ENCODE measurements at places on chromosomes 6 and 20.

DNA sequence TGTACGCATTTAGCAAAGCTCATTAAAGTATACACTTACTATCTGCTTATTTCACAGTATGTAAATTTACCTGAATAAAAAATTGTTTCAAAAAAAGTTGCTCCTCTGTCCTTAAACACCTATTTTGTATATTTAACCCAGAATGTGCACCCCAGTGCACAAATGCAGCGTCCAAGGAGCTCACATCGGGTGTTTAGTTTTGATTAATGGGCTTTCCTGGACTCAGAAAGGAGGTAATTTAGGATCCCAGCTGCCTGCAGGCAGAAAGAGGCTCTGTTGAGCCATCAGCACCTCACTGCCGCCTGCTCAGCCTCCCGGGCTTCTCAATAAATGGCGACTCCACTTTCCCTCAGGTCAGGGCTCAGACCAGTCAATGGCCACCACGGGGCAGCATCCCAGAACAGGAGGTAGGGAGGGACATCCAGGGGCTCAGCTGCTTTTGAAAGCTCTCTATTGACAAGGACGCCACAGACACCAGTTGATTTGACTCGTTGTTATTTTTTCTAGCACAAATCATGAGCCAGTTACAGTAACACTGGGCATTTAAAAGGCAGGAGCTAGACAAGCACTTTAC, 70.2 kb upstream of the TBC1D7 start:
- no peak for DNase-seq

DNA sequence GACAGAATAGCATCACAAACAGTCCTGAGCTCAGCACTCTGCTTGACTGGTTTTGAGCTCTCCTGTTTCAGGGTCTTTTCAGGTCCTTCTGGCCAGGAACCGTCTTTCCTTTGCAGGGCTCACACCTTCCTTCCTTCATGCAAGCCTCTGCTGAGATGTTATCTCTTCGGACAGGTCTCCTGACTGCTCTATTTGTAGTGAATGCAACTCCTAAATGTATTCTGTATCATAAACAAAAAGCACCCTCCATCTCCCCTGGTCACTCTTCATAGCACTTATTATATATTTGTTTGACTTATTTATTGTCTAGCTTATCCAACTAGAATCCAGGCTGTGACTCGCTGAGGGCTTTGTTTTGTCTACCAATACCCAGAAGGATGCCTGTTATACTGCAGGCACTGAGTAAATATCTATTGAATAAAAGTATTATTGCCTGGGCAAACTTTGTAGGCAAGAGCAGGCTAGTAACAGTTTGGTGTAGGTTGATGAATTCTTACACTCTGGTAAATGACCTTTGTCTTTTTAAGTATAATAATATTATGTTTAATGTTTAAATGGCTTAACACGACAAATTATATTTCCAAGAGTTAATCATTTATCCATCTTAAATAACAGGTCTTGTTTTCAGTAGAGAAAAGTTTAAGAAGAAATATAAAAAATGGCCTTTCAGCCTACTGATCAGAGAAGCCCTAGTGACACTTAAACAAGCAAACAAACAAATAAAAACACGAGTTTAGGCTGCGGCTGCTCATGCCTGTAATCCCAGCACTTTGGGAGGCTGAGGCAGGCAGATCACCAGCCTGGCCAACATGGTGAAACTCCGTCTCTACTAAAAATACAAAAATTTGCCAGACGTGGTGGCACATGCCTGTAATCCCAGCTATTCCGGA, 199.7 kb downstream of the BCAS1 start:
- no peak for DNase-seq

DNA sequence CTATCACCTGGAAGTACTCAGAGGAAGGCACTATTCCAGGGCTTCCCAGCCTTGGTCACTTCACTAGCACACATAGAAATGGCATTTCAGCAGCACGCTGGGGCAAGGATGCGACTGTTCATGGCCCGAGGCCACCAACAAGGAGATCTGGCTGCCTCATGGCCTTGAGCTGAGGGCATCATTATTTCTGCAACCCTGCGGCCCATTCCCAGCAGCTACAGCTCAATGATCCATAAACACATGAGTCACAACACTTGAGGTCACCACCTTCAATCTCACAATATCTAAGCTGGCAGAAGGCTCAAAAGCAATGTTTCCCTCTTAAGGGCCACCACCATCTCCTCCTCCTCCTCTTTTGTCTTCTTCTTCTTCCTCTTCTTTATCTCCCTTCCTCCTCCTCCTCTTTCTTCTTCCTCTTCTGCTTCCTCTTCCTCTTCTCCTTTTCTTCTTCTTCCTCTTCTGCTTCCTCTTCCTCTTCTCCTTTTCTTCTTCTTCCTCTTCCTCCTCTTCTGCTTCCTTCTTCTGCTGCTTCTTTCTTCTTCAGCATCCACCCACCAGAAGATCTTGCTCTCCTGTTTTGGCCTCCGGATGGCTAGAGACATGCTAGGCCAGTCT, 382.9 kb upstream of the CNR1 start:
- DNase-seq, result no peak

DNA sequence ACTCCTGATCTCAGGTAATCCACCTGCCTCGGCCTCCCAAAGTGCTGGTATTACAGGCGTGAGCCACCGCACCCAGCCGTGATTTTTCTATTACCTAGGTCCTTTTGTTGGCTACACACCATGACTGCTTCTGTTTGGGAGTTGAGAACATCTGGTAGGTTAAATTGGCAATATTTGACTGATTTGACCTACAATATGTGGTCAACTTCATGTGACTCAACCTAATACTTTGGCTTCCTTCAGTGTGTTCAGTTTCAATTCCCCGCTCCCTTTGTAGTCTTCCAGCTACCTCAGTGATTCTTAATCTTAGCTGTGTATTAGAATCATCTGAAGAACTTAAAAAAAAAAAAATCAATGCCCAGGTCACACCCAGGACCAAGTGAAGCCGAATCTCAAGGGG, 47.4 kb downstream of the MYB start:
- DNase-seq, result no peak

DNA sequence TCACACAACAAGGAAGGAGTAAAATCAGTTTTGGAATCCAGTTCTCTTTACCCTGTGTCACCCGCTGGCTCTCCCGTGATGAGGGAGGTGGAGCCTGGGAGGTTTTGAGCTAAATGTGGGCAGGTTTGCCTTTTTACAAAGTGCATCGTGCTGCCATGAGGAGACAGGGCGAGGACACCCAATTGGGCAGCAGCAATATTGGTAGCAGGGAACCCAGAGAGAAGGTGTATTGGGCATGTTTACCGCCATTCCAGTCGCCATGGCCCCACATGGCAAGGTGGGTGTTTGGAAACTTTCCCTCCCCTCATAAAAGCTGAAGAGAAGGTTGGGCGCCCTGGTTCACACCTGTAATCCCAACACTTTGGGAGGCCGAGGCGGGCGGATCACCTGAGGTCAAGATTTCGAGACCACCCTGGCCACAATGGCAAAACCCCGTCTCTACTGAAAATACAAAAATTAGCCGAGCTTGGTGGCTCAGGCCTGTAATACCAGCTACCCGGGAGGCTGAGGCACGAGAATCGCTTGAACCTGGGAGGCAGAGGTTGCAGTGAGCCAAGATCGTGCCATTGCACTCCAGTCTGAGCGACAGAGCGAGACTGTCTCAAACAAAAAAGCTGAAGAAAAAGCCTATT, 3.5 kb upstream of the UBE2V1 start:
- no peak for DNase-seq

DNA sequence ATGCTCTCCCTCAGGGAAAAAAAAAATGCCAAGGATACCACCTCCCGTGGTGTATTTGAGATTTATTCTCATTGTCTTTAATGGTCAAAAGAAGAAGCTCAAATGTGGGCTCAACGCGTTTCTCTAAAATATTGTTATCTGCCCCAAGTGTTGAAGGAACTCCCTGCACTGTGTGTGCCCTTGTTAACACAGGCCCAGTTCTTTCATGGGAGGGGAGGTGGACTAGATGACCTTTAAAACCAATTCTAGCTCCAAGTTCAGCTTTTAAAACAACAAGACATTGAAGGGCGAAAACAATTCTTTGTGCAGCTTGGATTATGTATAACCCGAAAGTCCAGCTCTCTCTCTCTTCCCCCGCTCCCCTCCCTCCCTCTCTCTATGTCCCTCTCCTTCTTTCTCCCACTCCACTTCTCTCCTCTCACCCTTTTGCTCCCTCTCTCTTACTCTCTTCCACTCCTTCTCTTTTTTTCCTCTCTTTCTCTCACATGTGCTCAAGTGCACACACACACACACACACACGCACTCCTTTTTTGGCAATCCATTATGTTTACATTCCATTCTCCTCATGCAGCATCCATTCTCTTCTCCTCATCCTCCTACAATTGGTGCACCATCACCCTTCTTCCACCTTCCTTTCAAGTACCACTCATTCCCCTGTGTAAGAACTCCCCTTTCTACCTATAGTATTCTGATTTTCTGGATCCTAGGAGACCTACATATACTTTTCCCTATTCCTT, 8.5 kb downstream of the HLA-DMB start:
- DNase-seq, result no peak

DNA sequence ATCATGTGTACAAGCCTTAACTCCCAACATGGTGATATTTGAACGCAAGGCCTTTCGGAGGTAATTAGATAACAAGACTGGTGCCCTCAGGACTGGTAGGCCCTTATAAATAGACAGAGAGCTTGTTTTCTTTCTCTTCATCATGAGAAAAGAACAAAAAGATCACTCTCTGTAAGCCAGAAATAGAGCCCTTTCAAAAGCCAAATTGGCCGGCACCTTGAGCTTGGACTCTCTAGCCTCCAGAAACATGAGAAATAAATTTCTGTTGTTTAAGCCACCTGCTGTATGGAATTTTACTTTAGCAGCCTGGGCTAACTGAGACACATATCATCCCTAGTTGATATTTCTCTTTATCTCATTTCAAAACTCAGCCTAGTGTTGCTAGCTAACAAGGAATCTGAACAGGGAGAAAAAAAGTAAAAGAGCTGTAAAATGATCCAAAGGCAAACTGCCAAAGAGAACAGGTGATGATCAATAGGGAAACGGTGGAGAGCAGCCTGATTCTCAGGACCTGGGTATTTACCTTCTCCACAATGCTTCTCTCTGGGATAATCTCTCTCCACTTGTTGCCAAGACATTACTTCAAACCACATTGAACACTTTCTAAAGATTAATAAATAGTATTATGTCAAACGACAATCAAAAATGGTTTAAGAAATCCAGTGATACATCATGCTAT, 6.1 kb downstream of the COL21A1 start:
- no peak for DNase-seq

DNA sequence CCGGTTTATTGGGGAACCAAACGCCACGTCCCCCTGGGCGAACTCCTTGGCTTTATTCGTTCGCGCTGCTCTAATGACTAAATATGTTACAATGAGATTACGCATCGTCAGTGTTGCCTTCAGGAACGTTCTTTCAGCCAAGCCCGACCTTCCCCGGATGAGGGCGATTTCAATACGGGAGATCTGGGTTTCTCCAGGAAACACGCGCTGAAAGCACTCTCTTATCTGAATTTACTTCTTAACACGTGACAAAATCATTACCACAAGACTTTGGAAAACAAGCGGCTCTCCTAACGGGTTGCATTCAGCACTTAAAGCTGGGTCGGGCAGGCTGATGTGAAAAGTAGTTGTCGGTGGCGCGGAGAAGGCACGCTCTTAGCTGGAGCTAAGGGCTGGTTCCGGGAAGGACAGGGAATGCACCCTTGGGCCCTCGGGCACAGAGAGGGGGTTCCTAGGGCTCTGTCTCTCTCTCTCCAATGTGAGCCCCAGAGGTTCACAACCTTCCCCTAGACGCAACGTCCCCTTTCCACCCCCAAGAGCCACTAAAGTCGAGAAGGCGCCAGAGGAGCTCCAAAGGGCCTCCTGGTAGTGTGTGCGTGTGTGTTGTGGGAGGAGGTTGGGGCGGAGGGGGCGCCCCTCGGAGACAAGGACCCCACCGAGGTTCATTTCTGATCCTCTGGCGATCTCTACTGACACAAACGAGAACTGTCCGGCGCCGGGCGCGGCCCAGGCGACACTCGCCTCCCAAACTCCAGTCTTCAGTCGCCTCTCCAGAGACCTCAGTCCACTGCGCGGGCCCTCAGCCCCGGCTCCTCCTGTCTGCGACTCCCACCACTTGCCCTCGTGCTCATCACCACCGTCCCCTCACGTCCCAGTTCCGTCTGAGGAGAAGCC, 7.1 kb upstream of the NKX2-2 start:
- DNase-seq, result no peak

- DNase-seq, result no peak
Measured at GRCh38 chr6:72535124-72535523, 86.7 kb upstream of the KCNQ5 start.
